ENCODE measurements at places on chromosomes 4 and X. TPM values are rescaled to one million over a fixed set of nuclear protein-coding genes. Genes with fewer than 3 reads are reported as not detected.

CLCN4 gene
- 9.8 TPM for total RNA-seq

GSX2 gene
- not detected for total RNA-seq

TNIP2 gene
- 43.4 TPM for total RNA-seq

GPR143 gene
- total RNA-seq = 1.6 TPM

MAGEC3 gene
- total RNA-seq = not detected

DNA sequence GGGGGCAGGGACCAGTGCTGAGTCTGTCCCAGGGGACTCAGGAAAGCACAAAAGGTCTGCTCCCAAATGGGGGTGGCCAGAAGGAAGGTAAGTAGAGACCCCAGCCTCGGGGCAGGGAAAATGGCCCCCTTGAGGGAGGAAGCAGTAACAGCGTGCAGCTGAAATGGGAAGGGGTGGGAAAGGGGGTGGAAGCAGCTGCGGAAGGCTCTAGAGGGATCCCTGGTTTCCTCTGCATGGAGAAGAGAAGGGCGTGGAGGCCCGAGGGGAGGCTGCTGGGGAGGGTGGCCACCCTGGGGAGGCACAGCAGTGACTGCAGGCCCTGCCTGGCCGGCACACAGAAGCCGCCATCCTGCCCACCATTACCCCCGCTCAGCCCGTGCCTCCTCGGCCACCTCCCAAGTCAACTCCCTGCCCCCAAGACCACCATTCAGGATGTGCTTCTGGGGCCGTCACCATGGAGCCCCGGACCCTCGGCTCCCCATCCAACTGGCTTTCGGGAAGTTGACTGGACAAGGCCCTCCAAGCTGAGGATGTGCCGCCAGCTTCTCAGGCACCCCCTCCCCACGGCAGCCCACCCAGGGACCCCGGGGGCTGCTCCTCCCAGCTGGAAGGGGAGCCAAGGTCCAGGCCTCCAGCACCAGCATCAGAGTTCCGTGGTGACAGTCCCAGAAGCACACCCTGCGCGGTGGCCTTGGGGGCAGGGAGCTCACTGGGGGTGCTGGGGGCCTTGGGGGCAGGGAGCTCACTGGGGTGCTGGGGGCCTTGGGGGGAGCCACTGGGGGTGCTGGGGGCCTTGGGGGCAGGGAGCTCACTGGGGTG lies 23.6 kb downstream of the CFAP99 start:
- DNase-seq = no peak

DNA sequence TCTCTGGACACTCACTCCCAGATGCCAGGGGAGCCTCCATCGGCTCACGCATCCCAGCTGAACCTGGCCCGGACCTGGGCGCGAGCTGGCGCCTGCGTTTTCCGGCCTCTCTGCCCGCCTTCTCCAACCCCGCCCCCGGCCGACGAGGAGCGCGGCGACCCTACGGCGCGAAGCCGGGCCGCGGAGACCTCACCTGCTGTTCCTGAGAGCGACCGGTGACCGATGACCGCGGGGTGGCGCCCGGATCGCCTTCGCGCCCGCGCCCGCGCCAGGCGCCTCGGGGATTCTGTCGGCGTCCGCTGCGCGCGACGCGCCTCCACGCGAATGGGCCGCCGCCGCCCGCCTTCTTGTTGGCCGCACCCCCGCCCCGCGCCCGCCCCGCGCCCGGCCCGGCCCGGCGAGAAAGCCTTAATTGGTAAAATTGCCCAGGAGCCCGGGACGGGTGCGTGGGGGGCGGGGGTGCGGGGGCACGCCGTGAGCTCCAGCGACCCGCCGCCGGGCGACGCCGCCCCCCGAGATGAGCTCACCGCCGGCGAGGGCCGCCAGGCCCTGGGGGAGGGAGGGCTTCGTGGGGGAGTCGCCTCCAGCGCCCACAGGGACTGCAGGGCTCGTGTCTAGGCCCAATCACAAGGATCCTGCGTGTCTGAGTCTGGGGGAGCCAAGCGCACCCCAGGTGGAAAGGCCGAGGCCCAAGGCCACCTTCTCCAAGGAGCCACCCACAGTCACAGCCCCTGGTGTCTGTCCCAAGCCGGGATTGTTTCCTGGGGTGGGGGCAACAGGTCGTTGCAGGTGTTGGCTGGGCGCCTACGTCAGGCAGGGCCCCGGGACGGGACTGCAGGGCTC lies at the start of gene FLNA:
Gene FLNA (minus strand): TSS at position 322 of the 843 bp plus-strand sequence. CDS start 3,389 bp downstream, outside the sequence.
- no peak for DNase-seq

GRCh38 chrX:16970977-16971376 lies 24.5 kb downstream of the REPS2 start:
- no peak for DNase-seq

DNA sequence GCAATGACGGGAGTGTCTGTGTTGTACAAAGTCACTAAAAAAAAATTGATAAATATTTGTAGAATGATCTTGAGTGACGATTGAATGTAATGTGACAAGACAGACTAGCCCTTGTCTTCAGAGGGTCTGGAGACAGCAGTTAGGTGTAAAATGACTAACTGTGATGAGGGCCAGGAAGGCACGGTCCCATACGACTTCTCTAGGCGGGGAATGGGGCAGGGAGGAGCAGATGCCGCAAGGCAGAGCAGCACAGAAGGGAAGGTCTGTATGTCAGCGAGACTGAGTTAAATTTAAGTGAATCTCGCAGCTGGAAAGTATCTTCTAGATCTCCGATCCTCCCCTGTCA lies 405 bp downstream of the CENPE start:
- DNase-seq = no peak

- DNase-seq = no peak
Observed at GRCh38 chr4:10529291-10530136, 72.3 kb upstream of the ZNF518B start.

DNA sequence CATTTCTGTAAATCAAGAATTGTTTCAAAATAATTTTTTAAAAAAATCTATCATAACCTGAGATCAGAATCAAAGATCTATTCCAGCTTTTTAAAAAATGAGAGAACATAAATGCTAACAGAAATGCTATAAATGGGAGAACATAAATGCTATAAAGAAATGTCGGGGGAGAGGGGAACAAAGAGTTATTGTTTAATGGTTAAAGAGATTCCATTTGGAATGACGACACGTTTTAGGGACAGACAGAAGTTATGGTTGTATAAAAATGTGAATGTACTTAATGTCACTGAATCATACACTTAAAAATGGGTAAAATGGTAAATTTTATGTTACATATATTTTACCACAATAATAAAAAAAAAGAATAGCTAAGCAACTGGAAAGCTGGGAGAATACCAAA lies 127.1 kb downstream of the ATRX start:
- no peak for DNase-seq

DNA sequence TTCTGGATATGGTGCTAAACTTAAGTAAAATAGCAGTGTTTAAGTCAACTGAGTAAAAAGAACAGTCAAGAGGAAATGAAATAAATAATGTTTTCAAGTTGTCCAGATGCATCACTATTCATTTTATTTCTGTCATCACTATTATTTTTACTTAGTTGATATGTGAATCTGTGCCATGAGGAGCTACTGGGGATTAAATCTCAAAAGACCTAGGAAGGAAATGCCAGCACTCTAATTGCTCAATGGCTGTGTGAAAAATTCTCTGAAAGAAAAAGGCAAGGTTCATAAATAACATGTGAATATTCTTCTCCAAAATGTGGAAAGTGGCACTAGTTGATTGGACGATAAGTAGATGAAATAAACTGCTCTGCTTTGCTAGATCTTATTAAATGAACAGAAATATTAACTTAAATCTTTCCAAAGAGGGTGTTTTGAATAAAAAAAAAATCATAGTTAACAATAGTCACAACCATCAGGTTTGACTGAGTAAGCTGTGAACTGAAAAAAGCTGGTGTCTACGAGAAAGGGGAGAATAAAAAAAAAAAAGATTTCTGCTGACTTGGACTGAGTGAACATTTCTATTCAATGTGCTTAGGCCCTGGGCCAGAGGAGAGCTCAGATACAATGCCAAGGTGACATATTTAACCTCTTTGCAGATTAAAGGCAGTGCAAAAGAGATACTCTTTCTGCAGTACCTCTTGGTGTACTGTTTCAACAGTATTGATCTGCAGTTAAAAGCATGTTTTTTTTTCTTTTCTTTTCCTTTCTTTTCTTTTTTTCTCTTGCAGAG lies 1.6 kb downstream of the SPARCL1 start:
- no peak for DNase-seq

DNA sequence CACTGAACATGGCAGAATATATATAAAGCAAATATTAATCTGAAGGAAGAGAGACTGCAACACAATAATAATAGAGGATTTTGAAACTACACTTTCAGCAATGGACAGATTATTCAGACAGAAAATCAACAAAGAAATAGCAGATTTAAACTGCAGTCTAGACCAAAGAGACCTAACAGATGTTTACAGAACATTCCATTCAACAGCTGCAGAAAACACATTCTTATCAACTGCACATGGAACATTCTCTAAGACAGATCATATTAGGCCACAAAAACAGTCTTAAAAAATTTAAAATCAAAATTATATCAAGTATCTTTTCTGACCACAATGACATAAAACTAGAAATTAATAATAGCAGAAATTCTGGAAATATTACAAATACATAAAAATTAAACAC lies 27.1 kb downstream of the CENPE start:
- no peak for DNase-seq

DNA sequence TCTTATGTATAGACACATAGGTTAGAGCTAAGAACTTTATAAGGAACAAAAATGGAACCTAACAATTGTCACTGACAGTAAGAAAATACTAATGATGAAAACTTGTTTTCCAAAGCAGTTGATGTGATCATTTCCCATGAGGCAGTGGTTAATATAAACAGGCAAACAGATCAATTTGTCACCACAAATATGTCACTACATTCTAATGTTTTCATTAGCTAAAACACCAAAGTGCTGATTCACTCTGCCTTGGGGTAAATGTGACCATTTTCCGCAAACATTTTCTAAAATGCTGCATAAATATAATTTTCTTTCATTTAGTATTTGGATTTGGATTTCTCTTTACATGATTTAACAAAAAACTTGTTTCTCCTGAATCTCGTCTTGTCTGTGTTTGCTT lies 408.9 kb upstream of the CTSO start:
- DNase-seq = no peak

- DNase-seq = no peak
Observed at GRCh38 chrX:16559206-16559619, 90.7 kb upstream of the S100G start.

DNA sequence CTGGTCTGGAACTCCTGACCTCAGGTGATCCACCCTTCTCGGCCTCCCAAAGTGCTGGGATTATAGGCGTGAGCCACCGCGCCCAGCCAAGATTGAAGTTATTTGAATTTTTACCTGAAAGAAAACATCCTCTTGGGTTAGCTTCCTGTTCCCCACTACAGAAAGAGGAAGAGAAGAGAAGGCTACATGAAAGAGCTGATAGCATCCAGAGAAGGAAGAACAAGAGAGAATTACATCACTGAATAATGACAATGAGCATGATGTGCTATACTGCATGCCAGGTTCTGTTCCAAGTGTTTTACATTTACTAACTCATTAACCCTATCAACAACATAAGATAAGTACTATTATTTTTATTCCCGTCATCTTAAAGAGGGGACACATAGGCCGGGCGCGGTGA lies 11.5 kb upstream of the TBC1D1 start:
- no peak for DNase-seq

DNA sequence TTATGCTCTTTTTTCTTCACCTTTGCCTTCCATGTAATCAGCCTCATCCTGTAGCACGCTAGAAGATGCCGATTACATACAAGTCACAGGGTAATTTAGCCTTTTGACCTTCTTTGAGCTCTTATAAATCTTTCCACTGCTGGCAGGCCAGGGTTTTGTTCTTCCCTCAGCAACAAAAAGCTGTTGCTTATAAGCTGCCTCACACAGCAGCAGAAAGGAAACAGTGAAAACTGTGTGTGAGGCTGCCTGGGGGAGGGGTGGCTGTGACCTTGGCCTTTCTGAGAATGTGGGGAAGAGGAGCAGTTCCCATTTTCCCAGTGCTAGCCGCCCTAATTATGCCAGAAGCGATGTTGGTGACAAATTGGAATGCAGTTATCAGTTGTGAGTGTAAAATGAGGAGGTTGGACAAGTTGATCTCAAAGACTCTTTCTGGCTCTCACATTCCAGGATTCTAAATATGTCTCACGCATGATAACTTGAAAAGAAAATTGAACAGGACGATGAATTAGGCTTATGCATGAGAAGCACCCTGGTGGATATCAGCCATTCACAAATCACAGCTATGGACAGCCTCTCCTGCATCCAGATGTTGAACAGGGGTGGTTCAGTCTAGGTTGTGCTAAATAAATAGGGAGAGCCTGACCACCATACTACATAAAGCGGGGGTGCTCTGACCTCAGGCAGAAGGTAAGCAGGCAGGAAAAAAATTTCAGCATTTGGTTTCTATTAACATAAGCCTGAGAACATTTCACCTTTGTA lies 25.7 kb downstream of the SLITRK2 start:
- no peak for DNase-seq

- DNase-seq = peak; percentile 66
Observed at GRCh38 chr4:82043081-82043808, 330.5 kb downstream of the HNRNPD start.

DNA sequence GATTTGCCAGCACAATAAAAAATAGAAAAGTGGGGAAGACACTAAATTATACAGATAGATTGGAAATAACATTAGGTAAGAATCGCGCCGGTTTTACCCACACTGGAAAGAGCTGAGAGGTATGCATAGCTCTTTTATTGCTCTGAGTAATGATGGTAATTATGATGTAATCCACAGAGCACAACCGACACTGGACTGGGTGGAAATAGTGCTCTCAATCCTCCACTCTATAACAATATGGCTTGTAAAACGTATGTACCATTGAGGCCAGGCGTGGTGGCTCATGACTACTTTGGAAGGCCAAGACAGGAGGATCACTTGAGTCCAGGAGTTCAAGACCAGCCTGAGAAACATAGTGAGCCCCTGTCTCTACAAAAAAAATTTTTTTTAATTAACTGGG lies 104.3 kb upstream of the RAPGEF2 start:
- no peak for DNase-seq

DNA sequence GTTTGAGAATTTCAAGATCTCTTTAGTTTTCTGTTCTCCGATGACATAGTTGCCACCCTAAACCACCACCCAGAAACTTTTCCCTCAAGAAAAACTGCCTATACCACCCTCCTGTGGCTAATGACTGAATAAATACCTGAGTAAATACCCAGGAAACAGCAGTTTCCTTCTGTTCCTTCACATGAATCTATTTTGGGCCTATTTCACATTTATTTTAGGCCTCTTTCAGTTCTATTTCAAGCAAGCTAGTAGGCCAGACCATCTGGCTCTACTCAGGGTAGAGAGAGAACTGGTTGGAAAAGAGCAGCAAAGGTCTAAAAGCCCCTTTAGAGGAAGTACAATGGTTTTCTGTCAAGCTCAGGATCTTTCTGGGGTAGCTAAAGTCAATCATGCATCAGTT lies 23.4 kb downstream of the ARHGEF9 start:
- DNase-seq = no peak
